ENCODE measurements at places on chromosomes 7 and 10.

DNA sequence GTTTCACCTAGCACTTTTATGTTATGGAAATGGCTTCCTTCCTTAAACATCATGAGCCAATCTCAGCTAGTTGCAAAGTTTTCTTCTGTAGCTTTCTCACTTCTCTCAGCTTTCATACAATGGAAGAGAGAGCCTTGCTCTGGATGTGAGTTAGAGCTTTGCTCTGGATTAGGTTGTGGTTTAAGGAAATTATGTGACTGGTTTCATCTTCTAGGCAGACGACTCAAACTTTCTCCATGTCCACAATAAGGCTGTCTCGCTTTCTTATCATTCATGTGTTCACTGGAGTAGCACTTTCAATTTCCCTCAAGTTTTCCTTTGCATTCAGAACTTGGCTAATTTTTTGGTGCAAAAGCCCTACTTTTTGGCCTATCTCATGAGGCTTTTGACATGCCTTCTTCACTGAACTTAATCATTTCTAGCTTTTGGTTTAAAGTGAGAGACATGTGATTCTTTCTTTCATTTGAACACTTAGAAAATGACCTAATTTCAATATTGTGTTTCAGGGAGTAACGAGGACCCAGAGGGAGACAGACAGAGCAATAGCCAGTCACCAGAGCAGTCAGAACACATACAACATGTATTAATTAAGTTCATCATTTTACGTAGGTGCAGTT lies 49.8 kb downstream of the CNOT4 start:
- H3K4me3 ChIP-seq = no peak overlapping the region
- H3K4me1 ChIP-seq = no peaks in the 10 kb centered on the region
- no peaks in the 10 kb centered on the region for H3K27me3 ChIP-seq
- no peak overlapping the region for H3K27ac ChIP-seq
- peaks cover 3% of the 10 kb centered on the region for H3K36me3 ChIP-seq

GRCh38 chr10:71052708-71053107 lies 159.7 kb upstream of the UNC5B start:
- peaks cover 1% of the 10 kb centered on the region for H3K36me3 ChIP-seq
- H3K27ac ChIP-seq = no peak overlapping the region
- no peak for DNase-seq

DNA sequence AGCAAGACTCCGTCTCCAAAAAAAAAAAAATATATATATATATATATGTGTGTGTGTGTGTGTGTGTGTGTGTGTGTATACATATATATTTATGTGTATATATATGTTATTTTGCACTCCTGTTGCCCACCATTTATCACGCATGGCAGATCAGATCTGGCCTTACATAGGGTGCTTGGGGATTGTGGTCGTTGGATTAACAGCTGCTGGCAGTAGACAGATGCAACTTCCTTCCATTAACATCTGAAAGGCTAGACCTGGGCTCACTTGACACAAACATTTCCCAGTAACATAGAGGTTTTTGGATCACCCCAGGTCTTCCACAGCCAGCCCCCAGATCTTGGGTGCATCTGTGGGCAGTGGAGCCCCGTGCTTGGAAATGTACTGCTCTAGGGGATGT lies 40.8 kb upstream of the DLD start:
- H3K27ac ChIP-seq = no peak overlapping the region
- peaks cover 4% of the 10 kb centered on the region for H3K4me1 ChIP-seq
- no peak for DNase-seq
- H3K4me3 ChIP-seq = no peak overlapping the region
- H3K36me3 ChIP-seq = no peaks in the 10 kb centered on the region

GRCh38 chr10:118116715-118117449 lies 70.1 kb upstream of the RAB11FIP2 start:
- H3K27me3 ChIP-seq = peaks cover 3% of the 10 kb centered on the region
- no peak for DNase-seq
- H3K36me3 ChIP-seq = no peaks in the 10 kb centered on the region
- H3K4me3 ChIP-seq = no peak overlapping the region

DNA sequence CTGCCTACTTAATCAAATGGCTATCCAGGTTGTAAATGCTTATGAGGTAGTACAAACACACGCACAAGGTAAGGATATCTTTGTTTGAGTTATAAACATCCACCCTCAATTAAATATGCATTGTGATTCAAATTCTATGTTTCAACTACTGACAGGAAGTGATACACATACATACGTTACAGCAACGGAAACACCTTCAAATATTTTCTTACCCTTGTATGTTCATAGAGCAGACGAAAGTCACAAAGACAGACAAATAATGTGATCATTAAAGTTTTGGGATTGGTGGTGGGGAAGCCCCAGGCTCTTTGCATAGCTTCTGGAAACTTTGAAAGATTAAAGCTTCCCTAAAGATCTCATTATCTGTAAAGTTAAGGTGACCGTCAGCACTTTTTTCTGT lies 521.0 kb downstream of the PARD3 start:
- H3K27me3 ChIP-seq = no peaks in the 10 kb centered on the region
- no peaks in the 10 kb centered on the region for H3K36me3 ChIP-seq
- no peak overlapping the region for H3K27ac ChIP-seq
- H3K4me1 ChIP-seq = peaks cover 66% of the 10 kb centered on the region
- no peak for DNase-seq

- no peak overlapping the region for H3K27ac ChIP-seq
- peak overlapping the region; percentile 66 for H3K4me3 ChIP-seq
- no peak for DNase-seq
- H3K4me1 ChIP-seq = peaks cover 13% of the 10 kb centered on the region
Measured at GRCh38 chr7:76281706-76282343, 20.6 kb upstream of the HSPB1 start.

GRCh38 chr10:110110338-110110737 lies 97.1 kb upstream of the MXI1 start:
- no peak overlapping the region for H3K4me3 ChIP-seq
- no peak overlapping the region for H3K27ac ChIP-seq
- DNase-seq = no peak
- H3K36me3 ChIP-seq = peaks cover 16% of the 10 kb centered on the region

DNA sequence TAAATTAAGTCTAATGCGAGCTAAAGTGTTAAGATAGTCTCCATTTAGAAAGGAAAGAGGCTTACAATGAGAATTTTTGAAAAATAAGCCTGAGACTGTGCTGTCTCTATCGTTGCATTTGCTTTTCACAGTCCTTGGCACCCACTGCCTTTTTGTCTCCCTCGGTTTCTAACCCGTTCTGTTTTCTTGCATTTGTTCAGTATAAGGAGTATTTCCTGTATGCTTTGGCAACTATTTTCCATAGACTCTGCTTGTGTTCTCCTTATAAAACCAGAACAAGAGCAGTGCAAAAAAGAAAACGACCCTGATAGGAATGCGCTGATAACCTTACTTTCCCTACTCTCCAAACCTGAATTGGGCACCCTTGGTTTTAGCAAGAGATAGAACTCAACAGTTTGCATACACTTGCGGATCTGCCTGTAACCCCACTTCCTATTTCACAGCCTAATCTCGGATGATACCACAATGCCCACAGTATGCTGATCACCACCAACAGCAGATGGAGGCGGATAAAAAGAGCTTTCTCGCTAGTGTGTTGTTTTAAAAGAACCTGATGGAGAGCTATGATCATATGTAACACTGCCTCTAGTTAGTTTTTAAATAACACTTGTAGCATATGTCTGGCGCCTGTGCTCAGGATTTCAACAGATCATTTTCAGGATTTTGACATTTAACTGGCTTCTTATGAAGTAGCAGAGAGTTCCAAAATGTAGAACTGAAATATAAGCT lies 1.6 kb upstream of the ARHGAP12 start:
- peaks cover 30% of the 10 kb centered on the region for H3K4me1 ChIP-seq
- DNase-seq = no peak
- peak overlapping the region; percentile 99 for H3K27ac ChIP-seq
- H3K36me3 ChIP-seq = no peaks in the 10 kb centered on the region

GRCh38 chr7:42883950-42884349 lies 27.9 kb downstream of the C7orf25 start:
- DNase-seq = no peak
- no peak overlapping the region for H3K27ac ChIP-seq
- H3K36me3 ChIP-seq = peaks cover 1% of the 10 kb centered on the region
- H3K4me1 ChIP-seq = peaks cover 22% of the 10 kb centered on the region
- no peaks in the 10 kb centered on the region for H3K27me3 ChIP-seq
- H3K4me3 ChIP-seq = no peak overlapping the region

DNA sequence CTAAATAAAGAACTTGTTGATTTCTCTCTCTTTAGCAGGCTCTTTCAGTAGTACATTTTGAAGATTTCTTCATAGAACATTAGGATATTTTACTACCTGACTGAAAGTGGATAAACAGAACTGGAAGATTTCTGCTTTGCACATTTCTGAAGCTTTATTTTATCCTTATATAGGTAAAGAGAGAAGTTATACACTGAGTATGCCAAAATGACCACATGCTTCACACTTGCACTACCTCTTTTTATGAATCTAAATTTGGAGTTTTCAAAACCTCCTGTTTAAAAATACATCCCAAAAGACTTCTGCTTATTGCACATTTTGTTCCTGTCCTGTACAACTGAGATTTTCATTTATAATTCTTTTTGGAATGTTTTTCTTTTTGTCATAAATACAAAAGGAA lies 197.4 kb upstream of the PRPS1L1 start:
- H3K4me3 ChIP-seq = no peak overlapping the region
- H3K27ac ChIP-seq = no peak overlapping the region
- peaks cover 21% of the 10 kb centered on the region for H3K4me1 ChIP-seq

GRCh38 chr10:18100669-18101068 lies 39.6 kb upstream of the CACNB2 start:
- no peaks in the 10 kb centered on the region for H3K36me3 ChIP-seq
- no peak overlapping the region for H3K4me3 ChIP-seq
- DNase-seq = no peak
- H3K4me1 ChIP-seq = no peaks in the 10 kb centered on the region
- no peak overlapping the region for H3K27ac ChIP-seq

DNA sequence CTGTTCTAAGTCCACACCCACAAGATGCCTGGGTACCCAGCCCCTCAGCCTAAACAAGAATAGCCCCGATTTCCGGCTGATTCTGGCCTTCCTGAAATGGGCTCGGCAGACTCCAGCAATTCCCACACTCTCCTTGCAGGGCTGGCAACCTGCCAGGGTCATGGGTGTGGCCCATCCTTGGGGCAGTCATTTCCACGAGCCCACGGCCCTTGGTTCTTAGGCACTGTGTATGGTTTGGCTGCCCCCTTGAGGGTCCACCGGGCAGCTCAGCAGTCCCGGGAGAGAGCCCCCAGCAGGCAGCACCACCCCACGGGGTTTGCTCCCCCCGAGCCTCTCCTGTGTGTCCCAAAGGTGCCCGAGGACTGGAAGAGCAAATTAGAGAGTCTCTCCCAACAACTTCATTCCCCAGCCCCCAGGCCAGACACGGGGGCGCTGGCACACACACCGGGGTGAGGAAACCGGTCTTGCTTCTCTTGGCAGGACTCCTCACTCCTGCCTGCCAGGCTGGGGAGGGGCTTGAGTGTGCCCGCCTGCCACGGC lies 142.2 kb downstream of the EMX2 start:
- H3K36me3 ChIP-seq = no peaks in the 10 kb centered on the region
- H3K27me3 ChIP-seq = peaks cover 25% of the 10 kb centered on the region
- peaks cover 9% of the 10 kb centered on the region for H3K4me1 ChIP-seq
- H3K27ac ChIP-seq = no peak overlapping the region
- no peak overlapping the region for H3K4me3 ChIP-seq

GRCh38 chr7:158559356-158559755 lies 28.3 kb downstream of the PTPRN2 start:
- peaks cover 2% of the 10 kb centered on the region for H3K27me3 ChIP-seq
- no peak overlapping the region for H3K4me3 ChIP-seq
- H3K4me1 ChIP-seq = no peaks in the 10 kb centered on the region
- no peaks in the 10 kb centered on the region for H3K36me3 ChIP-seq
- H3K27ac ChIP-seq = no peak overlapping the region
- DNase-seq = peak; percentile 34

DNA sequence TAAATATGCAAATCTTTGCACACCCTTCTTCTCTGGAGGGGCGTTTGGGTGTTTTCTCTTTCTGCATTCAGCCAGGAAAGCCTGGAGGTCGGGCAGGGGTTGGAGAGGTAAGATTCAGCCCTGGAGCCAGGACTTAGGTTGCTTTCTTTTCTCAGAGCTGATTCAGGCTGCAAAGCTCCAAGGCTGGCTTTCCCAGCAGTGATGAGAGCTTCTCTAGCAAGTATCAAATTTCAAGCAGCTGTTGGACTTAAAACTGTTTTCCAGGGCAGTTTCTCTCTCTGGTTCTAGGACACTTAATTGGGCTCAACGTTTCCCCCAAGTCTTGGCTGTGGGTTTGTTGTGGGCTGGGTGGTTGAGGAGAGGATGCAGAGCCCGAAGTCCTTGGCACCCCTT lies 608 bp downstream of the AKR1B10 start:
- peaks cover 15% of the 10 kb centered on the region for H3K4me1 ChIP-seq
- peaks cover 5% of the 10 kb centered on the region for H3K27me3 ChIP-seq
- H3K36me3 ChIP-seq = no peaks in the 10 kb centered on the region
- no peak overlapping the region for H3K4me3 ChIP-seq
- DNase-seq = no peak

- DNase-seq = no peak
- peaks cover 2% of the 10 kb centered on the region for H3K36me3 ChIP-seq
- no peak overlapping the region for H3K27ac ChIP-seq
- peak overlapping the region; percentile 96 for H3K4me3 ChIP-seq
Measured at GRCh38 chr10:100184426-100184825, 1.4 kb downstream of the ERLIN1 start.

GRCh38 chr10:88113657-88114272 lies 250.3 kb downstream of the PTEN start:
- no peak for DNase-seq
- no peaks in the 10 kb centered on the region for H3K36me3 ChIP-seq
- no peak overlapping the region for H3K4me3 ChIP-seq
- no peak overlapping the region for H3K27ac ChIP-seq
- H3K27me3 ChIP-seq = no peaks in the 10 kb centered on the region
- H3K4me1 ChIP-seq = peaks cover 8% of the 10 kb centered on the region

GRCh38 chr7:125391921-125392320 lies 462.3 kb upstream of the POT1 start:
- no peaks in the 10 kb centered on the region for H3K4me1 ChIP-seq
- no peaks in the 10 kb centered on the region for H3K27me3 ChIP-seq
- no peak for DNase-seq
- no peak overlapping the region for H3K4me3 ChIP-seq
- no peak overlapping the region for H3K27ac ChIP-seq

GRCh38 chr7:78220754-78221153 lies 422.2 kb downstream of the PHTF2 start:
- no peaks in the 10 kb centered on the region for H3K36me3 ChIP-seq
- H3K27me3 ChIP-seq = no peaks in the 10 kb centered on the region
- H3K27ac ChIP-seq = no peak overlapping the region
- H3K4me3 ChIP-seq = no peak overlapping the region

DNA sequence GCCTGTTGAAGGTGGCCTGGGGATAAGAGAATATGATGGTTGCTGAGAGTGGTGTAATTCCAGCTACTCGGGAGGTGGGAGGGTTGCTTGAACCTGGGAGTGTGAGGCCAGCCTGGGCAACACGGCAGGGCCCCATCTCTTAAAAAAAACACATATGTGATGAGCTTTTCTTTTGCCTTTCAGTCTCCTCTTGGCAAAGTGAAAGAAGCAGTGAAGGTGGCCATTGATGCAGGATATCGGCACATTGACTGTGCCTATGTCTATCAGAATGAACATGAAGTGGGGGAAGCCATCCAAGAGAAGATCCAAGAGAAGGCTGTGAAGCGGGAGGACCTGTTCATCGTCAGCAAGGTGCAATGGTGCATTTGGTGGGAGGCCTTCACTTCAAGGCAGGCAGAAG lies 3.1 kb downstream of the AKR1B10 start:
- H3K4me1 ChIP-seq = peaks cover 20% of the 10 kb centered on the region
- no peak overlapping the region for H3K4me3 ChIP-seq
- DNase-seq = no peak
- H3K36me3 ChIP-seq = no peaks in the 10 kb centered on the region
- no peak overlapping the region for H3K27ac ChIP-seq
- peaks cover 5% of the 10 kb centered on the region for H3K27me3 ChIP-seq

Data from chondrocyte (in vitro differentiated cells).